ENCODE measurements at places on chromosomes 5 and 9.

DNA sequence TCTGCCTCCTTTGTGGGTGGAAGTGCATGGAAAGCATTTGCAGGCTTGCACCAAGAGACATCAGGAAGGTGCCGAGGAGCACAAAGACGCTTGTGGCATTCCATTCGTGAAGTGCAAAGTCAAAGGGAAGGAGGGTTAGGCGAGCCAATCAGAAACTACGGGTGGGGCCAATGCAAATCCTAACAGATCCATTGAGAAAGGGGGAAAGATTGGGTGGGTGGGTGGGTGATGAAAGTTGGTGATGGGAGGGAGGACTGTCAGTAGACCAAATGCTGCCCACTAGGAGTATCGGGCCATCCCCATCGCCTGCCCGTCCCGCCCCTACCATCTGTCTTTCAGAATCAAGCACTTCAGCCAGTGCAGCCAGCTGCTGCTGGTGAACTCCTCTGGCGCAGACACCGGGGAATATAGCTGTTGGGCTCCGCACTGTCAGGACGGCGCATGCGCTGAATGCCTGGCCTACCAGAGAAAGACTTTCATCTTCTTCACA lies 17.1 kb upstream of the ANXA6 start:
- DNase-seq: no peak

- DNase-seq: peak; percentile 41
Observed at GRCh38 chr5:33969572-33970452, 14.7 kb downstream of the SLC45A2 start.

GRCh38 chr9:95822583-95823431 lies 52.7 kb upstream of the ERCC6L2 start:
- DNase-seq: peak; percentile 78

DNA sequence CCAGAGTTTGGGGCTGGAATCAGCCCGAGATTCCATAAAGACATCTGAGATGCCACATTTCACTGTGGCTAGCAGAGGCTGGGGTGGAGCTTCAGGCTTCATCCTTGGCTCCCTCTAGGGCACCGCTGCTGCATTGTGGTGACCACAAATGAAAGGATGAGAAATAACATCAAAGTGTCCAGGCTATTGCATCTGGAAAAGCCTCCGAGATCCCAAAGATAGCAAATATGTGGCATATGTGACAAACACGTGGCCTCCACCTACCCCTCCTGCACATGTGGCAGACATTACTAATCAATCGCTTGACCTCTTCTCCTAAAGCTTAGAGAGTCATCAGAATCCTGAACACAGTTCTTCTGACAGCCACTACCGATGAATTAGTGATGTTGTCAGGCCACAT lies 4.5 kb downstream of the SPARC start:
- DNase-seq: no peak

DNA sequence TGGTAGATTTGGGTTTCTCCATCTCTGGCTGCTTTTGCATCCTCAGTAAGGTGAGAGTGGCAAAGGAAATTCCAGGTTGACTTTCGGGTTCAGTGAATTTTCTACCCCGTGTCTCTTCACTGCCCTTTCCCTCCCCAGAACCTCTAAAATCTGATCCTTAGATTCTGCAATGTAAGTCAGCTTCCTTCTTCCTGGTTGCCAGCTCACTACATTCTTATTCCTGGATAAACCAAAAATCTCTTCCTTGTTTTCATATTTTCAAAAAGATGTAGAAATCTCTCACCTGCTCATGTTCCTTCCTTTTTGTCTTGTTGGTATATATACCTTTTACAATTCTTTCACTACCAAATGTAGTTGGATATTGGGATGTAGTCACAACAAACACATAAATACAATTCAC lies 145.8 kb downstream of the TMC1 start:
- DNase-seq: no peak

DNA sequence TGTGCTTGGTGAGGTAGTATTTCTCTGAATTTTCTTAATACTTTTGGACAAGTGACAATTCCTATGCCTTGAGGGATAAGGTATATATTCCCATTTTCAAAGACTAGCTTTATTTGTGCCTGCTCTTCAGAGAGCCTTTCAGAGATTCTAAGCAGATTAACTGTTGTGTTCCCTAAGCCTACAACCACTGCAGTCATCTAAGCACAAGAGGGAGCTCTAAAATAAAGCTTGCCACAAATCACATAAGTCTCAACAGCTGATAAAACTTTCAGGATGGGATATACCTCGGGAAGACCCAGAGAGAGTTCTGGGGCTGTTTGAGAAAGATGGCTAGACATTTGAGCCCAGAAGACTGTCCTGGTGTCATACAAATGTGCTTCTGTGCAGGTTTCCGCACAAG lies 157.3 kb downstream of the CYLC2 start:
- DNase-seq: no peak

DNA sequence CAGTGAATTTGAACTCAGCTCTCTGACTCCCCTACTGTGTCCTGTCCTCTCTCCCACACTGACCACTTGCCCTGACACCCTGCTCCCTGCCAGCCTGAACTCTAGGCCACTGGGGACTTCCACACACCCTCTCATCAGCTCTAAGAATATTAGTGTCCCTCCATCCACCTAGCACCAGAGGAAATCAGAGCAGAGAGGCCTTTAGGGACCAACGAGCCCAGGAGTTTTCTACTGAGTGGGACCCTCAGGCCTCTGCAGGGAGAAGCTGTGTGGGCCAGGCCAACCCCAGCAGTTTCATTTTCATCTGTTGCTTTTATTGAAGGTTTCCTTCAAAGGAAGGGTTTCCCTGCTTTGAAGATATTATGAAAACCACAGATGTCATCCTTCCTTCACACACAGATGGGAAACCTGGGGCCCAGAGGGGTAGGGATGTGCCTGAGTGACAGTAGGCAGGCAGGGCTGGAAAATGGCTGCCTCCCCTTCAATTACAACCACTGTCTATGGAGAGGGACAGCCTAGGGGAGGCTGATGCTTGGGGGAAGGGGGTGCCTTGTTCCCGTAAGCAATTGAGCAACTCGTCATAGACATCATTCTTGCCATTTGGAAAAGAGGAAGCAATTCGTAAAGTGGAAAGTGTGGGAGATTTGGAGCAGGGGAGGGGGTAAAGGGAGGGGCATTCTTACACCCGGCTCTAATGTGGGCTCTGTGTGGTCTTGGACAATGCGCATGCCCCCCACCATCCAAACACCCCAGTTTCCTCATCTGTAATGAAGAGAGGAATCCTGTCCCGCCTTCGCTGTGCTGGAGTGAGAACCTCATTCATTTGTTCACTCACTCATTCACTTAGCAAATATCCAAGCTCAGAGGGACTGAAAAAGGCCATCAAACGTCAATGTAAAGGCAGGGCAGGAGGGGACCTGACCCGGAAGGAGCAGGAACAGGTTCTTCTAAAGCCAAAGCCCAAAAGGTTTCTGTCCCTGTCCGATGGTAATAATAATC lies 3.9 kb downstream of the GLIPR2 start:
- no peak for DNase-seq

DNA sequence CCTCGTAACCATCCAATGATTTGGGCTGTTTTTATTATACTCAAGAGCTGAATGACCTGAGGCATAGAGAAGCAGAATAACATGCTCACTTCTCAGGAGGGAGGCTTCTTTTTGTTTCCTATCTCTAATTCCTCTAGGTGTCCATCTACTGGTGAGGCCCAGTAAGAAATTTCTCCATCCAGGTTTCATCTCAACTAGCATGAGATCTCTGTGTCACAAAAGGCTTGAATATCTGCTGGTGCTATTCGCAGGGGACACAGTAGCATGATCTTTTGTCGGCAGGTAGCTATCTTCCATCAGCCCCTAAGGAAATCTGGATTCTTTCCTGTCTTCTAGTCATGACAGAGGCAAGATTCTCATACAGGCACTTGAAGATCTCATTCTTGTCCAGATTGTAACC lies 8.9 kb downstream of the IFNE start:
- no peak for DNase-seq

- DNase-seq: no peak
Observed at GRCh38 chr5:150661821-150662596, 958 bp downstream of the MYOZ3 start.

- DNase-seq: no peak
Observed at GRCh38 chr5:89417515-89417914, 534.5 kb upstream of the MEF2C start.

DNA sequence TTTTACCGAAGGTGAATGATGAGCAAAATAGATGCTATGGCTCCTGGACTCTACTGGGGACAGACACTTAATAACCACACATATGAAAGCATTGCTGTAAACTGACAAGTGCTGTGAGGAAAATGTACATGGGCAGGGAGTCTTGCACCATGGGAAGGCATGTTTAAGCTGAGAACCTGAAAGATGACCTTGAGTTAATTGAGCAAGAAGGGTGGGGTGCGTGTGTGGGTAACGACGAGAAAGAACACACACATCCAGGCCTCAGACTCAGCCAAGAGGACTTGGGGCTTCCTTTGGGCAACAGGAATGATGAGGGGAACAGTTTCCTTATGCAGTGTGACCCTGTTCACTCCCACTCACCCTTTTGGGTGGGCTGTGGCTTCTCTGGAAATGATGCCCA lies 73.1 kb downstream of the HSPA4 start:
- no peak for DNase-seq

GRCh38 chr9:116081435-116082115 lies 72.0 kb upstream of the PAPPA start:
- no peak for DNase-seq

DNA sequence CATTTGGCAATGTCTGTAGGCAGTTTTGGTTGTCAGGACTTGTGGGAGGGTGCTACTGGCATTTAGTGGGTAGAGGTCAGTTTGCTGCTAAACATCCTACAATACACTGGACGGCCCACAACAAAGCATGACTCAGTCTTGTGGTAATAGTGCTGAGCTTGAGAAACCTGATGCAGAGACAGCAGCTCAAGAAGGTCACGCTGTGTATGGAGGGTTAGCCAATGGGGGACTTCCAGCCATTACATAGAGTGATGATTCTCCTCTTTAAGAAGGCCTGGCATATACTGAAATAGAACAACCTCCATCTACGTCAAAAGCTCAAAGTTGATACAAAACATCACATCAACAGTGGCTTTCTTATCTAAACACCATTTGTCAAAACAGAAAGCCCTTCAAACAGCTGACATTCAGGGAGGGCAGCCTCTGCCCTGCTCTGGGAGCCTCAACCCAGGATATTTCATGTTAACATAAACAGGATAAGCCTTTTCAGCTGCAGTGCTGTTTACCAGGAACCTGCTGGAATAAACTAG lies 143.0 kb downstream of the GPBP1 start:
- DNase-seq: peak; percentile 38

- DNase-seq: no peak
Observed at GRCh38 chr5:81835814-81836367, 85.0 kb upstream of the SSBP2 start.

GRCh38 chr9:27472195-27472594 lies 51.9 kb upstream of the IFNK start:
- DNase-seq: no peak

DNA sequence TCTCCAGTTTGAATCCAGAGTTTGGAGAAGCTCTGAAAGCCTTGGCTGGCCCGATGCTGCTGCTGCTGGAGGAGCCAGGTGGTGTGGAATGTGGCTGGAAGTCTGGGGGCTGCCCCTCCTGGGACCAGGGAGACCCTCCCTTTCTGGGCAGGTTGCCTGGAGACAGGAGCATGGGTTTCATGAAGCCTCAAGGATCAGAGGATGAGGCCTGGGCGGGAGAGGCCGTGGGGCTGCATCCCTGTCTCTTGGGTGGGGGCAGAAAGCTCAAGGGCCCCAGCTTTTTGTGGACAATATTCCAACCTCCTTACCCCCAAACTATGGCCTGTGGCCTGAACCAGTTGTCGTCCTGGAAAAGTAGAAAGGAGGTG lies 10.1 kb downstream of the FGF18 start:
- DNase-seq: no peak

Measured in fibroblast of skin of left quadriceps (primary cell).